Stimulated activated CD4-positive, alpha-beta T cell treated with anti-CD3 and anti-CD28 coated beads, Interleukin-4, amount 100 ng/mL, for 4 hours (primary cell): ENCODE measurements at places on chromosomes 16 and 17.

DNA sequence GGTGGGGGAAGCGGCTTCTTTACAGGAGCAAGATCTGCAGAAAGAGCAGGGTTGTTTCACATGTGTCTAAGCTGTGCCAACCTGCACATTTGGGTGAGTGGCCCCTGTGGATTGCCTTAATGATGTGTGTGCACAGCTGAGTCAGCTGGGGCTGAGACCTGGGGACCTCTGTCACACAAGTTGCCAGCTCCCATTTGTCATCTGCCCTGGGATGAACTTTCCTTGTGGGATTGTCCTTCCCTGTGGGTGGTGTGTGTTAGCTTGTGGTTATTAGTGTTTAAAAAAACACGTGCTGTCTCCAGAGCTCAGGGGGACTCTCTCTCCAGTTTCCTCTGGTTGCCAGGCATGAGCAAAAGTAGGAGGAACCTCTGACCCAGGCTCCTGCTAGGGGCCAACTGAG lies 400.5 kb upstream of the CCL2 start:
- no peak for DNase-seq

GRCh38 chr17:82605939-82606600 lies 42.2 kb downstream of the WDR45B start:
- no peak for DNase-seq

- no peak for DNase-seq
These were observed 25.7 kb downstream of the DEXI start for GRCh38 chr16:10916534-10916933.

DNA sequence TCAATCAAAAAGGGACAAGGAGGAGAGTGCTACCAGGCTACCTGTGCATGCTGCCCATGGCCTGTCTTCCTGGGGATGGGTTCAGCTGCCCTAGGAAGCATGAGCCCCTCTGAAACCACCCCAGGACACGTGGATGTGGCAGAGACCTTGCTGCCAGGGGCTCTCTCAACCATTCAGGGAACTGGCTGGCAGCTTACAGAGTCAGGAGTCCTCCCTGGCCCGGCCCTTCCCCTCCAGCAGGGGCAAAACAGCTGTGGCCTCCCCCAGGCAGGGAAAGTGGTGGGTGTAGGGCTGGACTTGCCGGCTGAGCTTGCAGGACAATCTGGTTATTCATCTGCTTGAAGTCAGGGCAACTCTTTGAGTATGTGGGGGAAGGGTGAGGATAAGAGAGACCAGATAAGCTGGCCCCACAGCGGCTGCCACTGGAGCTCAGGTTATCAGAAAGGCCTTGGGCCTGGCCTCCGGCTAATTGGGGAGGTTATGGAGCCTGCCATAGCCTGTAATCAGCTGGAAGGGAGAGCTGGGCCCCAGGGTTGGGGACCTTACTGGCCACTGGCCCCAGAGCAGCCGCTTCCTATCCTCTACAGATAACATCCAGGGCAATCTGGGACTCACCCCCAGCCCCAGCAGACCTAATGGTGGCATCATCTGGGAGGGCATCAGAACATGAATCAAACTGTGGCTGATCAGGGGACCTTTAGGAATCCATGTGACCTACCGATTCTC lies 5.6 kb upstream of the TBX2 start:
- DNase-seq, result no peak

- DNase-seq, result no peak
These were observed 19.3 kb downstream of the DCAKD start for GRCh38 chr17:45032174-45032541.

GRCh38 chr16:23428351-23428750 lies 24.6 kb downstream of the COG7 start:
- DNase-seq, result no peak

DNA sequence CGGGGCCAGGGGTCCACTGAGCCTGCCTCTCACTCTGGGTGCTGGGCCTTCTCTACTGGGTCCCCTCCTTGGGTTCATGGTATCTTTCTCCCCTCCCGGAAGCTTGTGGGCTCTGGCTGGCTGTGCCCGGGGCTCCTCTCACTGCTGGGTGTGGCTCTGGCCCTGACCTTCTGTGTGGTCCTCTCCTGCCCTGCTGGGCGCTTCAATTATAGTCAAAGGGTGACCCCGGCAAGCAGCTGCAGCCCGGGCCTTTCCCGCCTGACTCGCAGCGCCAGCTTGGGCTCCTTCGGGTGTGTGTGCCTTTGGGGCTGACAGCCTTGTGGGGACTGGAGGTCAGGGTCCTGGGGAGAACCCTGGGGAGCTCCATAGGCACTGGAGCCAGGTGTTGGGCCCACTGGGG lies 54.2 kb upstream of the PVALEF start:
- no peak for DNase-seq

DNA sequence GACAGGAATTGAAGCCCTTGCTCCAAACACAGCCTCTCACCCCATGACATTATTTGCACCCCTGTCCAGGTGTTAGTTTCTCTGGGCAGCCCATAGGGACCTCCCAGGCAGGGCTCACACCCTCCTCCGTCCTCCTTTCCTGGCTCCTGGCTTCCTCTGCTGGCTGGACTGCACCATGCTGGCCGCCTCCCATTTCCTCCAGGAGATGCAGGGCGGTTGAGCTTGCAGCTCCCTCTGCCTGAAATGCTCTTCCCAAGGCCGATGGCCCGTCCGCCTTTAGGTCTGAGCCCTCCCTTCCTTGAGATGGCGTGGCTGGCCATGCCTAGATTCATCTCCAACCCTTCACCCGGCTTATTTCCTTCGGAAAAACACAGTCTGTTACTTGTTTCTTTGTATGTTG lies 334.8 kb downstream of the SNX29 start:
- DNase-seq, result no peak

GRCh38 chr17:15122857-15123256 lies 142.3 kb downstream of the PMP22 start:
- no peak for DNase-seq

- DNase-seq, result no peak
These were observed 449.8 kb downstream of the KCNJ18 start for GRCh38 chr17:22142091-22142490.

DNA sequence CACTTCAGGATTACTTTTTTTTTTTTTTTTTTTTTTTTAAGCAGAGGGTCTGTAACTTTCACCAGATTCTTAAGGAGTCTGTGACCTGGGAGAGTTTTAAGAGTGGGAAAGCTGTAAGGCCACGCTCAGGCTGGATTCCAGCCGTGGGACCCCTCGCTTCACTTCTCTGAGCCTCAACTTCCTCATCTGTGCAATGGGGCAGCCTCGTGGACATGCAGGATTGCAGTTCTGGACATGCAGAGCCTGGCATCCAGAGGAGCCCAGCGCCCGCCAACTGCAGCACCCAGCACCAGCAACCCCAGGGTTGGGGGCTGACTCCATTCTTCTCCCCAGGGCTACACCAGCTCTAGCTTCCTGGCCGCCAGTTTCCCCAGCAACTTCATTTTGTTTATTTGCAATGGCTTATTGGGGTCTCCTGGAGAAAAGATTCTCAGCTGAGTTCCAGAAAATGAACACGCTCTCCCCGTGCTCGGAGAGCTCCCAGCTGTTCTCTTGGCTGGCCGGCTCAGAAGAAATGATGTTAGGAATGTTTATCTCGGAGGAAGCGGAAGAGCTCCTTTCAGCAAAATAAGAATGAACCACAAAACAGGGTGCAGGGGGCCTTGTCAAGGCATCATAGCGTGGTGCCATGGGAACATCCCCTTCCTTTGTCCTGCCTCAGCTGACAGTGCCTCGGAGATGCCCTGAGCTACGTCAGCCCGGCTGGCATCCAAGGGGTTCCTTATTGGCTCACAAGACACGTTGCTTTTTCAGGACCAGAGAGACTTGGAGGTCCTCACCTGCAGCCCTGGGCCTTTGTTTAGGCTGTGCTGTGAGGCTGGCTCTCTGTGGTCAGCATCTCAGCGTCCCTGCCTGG lies 22.9 kb upstream of the ZCCHC14 start:
- no peak for DNase-seq

GRCh38 chr16:68400083-68400923 lies 48.0 kb downstream of the SMPD3 start:
- no peak for DNase-seq

- no peak for DNase-seq
These were observed 34.1 kb downstream of the AXIN2 start for GRCh38 chr17:65527381-65527780.

GRCh38 chr17:43679911-43680310 lies 18.2 kb upstream of the MEOX1 start:
- DNase-seq, result no peak

GRCh38 chr16:4678596-4678995 lies 14.8 kb upstream of the NUDT16L1 start:
- no peak for DNase-seq

- no peak for DNase-seq
These were observed 11.0 kb downstream of the TK2 start for GRCh38 chr16:66538910-66539309.

GRCh38 chr16:60166111-60166510 lies 1432.0 kb upstream of the GOT2 start:
- DNase-seq, result no peak

- no peak for DNase-seq
These were observed 12.5 kb upstream of the C1QTNF8 start for GRCh38 chr16:1108299-1109252.

- DNase-seq, result no peak
These were observed 21.7 kb downstream of the LRRC75A start for GRCh38 chr17:16470265-16470664.

DNA sequence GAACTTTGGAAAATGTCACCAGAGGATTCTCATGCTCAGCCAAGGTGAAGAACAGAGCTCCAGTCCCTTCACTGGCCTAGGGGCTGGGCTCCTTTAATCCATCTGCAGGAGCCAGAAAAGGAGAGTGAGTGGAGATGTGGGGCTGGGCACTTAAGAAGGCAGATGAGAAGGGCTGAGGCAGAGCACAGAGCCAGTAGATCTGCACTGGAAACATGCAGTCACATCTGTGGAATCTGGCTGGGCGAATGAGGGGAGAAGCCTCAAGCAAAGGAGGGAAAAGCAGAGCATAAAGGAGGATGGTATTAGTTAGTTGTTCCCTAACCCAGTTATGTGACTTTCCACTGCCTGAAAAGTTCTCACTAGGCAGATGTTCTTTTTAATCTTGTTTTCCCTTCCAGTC lies 50.4 kb upstream of the BCAR1 start:
- DNase-seq, result no peak

- DNase-seq, result no peak
These were observed 374.7 kb upstream of the DYNLRB2 start for GRCh38 chr16:80166082-80166481.

DNA sequence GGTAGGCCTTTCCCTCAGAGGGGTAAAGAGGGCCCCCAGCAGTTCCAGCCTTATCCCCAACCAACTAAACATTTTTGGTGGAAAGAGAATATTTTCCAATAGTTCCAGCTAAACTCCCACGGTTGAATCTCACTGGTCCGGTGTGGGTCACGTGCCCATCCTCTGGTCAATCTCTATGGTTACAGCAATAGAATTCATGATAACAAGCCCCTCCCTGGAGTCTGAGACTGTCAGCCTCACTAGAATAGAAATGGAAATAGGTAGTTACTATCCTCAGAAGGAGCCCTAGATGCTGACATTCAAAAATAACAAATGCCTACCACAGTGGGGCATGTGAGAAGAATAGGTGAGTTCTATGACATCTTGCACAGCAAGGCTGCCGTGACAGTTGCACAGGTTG lies 37.5 kb upstream of the LITAF start:
- DNase-seq, result no peak

GRCh38 chr17:38322156-38322779 lies 21.5 kb downstream of the GPR179 start:
- peak; percentile 59 for DNase-seq

GRCh38 chr16:86997058-86997457 lies 320.1 kb downstream of the C16orf95 start:
- DNase-seq, result no peak

DNA sequence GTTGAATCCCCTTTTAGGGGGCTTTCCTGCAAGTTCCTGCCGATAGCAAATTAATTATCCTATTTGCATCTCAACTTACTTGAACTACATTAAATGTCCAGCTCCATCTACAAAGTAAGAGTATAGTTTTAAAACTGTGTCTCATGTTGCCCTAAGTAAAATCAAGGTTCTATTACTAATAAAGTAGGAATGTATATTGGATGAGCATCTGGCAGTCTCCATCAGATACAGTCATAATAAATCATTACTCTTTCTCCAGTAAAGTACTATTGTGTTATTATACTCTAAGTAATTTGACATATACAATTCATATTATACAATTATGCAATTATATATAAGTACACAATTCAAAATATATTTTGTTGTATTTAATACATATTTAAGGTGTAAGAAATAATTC lies 249.3 kb downstream of the CEP112 start:
- DNase-seq, result no peak

DNA sequence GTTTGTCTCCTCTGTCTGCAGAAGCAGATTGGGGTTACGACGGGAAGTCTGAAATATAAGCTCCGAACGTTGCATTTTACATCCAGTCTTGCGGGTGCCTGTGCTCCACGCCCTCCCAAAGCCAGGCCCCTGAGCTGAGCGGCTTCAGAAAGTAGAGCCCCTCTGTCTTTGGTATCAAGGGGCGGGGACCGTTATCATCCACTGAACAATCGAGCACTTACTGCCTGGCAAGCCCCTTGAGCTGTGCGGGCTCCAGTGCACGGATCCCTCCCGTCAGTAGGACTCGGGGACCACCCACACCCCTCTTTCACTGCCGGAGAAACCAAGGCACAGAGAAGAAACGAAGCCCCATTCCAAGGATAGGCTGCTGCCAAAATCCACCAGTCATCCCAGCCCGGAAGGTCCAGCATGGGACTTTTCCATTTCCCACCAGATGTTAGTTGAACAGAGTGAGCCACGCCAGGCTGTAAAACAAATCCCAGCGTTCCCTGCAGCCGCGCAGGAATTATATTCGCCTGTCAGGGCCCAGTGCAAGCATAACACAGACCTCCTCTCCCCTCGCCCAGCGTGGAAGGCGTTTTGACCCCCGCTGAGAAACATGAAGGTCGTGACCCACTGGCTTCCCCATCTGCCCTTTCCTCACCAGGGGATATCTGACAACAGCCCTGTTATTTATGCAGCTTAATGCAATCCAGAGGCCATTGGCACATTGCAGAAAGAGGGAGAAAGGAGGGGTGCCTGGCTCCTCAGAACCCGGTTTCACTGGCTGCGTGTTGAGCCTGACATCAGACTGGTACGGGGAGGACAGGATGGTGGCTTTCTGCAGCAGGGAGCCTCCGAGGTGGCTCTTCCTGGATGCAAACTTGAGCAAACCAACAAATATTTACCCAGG lies 212.2 kb upstream of the FOXF1 start:
- DNase-seq, result no peak

- DNase-seq, result no peak
These were observed 127.7 kb downstream of the XYLT1 start for GRCh38 chr16:17343028-17343427.

GRCh38 chr17:3915995-3916696 lies at the start of gene P2RX1:
Gene P2RX1, minus strand, starts transcription at chr17:3916465. Its CDS starts 240 bp downstream, at chr17:3916225.
- no peak for DNase-seq

DNA sequence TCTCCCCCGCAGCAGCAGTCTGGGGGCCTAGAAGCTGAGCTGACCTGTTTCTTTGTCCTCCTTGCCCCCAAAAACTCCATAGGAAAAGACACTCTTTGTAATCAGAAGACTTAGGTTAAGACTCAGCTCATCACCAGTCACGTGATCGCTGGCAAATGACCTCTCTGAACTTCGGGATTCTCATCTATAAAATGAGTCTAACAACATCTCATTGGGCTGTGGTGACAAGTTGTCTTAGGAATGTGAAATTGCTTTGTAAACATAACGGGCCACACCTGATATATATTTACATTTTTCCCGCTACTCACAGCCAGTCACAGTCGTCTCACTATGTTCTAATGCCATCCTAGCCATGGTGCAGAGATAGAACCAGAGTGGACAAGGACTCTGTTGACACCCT lies 86.0 kb upstream of the LHX1 start:
- DNase-seq, result no peak

- no peak for DNase-seq
These were observed 26.6 kb upstream of the GPRC5B start for GRCh38 chr16:19911204-19911603.
